ENCODE measurements at places on chromosomes 2 and 18.

DNA sequence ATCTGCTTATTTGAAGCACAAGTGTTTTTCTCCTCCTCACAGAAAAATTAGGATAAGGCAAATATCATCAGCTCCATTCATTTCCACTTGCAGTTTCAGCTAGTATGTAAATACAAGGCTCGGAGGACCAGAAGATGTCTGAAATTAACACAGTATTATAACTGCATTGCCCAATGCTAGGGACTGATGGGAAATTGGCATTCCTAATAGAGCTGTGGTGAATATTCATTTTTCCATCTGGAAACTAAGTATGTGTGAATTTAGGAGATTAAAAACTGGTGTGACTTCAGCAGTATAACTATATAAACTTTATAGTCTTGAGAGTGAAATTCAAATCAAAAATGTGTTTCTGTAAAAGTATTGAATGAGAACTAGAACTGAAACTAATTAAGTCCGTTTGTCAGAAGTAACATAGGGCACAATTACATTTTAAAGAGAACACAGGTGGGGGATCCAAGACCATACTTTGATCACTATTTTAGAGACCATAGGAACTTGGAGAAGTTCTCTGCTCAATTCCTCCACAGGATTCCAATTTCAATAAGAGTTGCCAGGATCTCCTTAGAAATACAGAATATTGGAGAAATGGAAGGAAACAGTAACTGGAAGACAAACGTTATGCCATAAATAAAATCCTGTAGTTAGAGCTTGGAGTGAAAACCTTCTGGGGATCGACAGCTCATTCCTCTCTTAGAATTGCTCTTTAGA is 12.1 kb upstream of the ITGA6 start:
- no peak for DNase-seq

- DNase-seq = no peak
Observed at GRCh38 chr2:54052825-54053718, 62.3 kb upstream of the ACYP2 start.

DNA sequence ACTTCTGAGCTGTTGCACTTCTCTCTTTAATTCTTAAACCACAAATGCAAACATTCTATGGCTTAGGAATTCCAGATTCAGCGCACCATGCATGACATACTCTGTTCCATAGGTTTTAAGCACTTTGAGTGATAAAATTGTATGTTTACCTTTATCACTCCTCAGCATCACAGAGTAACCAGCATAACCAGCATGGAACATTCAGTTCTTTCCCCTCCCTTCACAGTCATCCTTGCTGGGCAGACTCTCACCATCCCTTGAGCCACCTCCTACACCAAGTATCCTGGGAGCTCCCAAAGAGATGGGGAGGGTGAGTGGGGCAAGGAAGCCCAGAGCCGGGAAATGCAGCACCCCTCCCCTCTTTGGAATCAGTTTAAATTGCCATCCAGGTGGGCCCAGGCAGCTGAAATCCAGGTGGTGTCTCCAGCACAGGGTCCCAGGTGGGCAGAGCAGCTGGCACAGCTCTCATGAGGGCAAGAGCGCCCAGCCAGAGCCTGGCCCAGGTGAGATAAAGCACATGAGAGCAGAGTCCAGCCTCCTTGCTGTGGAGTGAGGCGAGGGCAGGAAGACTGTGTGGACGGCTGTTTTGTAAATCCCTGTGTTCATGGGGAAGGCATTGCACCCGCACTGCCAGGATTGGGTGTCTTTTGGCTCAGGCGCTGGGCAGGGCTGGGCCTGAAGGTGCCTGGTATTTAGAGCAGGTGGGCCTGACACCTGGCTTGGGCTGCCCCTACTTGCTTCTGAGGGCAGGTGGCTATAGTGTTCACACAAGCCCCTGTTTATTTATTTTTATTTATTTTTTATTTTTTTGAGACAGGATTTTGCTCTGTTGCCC is 36.8 kb downstream of the LAMA3 start:
- DNase-seq = no peak

DNA sequence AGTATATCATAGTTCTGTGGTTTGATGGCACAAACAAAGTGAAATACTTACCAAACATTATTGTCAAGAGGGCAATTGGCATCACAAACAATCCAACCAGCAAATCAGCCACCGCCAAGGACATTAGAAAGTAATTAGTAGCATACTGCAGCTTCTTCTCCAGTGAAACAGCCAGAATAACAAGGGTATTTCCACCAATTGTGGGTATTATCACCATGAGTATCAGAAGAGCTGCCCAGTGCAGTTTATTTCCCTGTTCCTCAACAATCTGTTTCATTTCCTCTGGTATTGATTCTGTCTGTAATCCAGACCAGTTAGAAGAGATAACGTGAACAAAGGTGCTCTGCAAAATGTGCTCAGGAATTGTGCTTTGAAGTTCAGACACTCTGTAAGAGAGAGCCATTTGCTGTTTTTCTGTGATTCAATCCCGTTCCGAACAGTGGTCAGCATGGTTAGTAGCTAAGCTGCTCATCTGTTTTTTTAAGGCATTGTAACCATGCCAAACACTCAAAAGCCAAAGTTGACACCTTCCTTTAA is 1.4 kb downstream of the HTR2B start:
- no peak for DNase-seq

GRCh38 chr2:176997792-176998169 is 214.8 kb upstream of the HNRNPA3 start:
- no peak for DNase-seq

- no peak for DNase-seq
Observed at GRCh38 chr2:72938455-72938854, 21.1 kb downstream of the EMX1 start.

GRCh38 chr2:190501231-190501630 is 33.3 kb downstream of the NEMP2 start:
- no peak for DNase-seq

- DNase-seq = no peak
Observed at GRCh38 chr2:122478117-122478516, 722.7 kb downstream of the TSN start.

- no peak for DNase-seq
Observed at GRCh38 chr2:232604535-232604934, 28.9 kb upstream of the EFHD1 start.

GRCh38 chr2:206798000-206798399 is 32.6 kb downstream of the FASTKD2 start:
- DNase-seq = no peak

- no peak for DNase-seq
Observed at GRCh38 chr2:43221763-43222474, 4.5 kb downstream of the ZFP36L2 start.

DNA sequence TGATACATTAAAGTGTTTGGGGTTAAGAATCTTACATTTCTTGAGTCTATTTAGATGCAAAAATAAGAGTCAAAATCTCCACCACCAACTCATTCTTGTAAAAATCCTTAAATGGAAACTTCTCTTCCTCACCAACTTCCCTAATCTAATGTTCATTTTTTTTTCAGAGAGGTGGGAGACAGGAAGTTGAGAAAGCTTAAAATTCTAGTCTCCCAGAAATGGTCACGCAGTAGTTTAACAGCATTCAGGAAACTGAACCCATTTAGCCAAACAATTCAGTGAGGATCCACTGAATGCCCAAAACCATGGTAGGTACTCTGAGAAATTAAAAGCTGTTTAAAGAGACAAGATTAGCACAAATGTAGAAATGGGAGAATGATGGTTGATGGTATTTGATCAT is 69.0 kb downstream of the TXNL1 start:
- no peak for DNase-seq

DNA sequence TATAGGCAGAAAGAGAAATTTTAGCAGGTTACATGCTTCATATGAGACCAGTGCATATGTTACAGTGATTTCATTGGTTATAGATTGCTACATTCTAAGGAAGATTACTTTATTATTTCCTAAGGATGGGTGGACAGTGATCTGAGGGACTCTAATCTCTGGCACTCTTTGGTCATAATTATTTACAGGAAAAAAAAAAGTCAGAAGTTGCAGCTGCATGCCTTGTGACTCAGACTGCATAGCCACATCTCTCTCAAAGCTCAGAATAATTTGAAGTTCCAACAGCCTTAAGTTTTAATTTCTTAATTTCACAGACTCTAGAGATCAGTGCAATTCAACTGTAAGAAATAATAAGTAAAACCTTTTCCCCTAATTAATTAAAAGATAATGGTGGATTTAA is 27.1 kb upstream of the BARD1 start:
- DNase-seq = no peak

- DNase-seq = no peak
Observed at GRCh38 chr2:197121255-197121654, 189.3 kb downstream of the ANKRD44 start.

DNA sequence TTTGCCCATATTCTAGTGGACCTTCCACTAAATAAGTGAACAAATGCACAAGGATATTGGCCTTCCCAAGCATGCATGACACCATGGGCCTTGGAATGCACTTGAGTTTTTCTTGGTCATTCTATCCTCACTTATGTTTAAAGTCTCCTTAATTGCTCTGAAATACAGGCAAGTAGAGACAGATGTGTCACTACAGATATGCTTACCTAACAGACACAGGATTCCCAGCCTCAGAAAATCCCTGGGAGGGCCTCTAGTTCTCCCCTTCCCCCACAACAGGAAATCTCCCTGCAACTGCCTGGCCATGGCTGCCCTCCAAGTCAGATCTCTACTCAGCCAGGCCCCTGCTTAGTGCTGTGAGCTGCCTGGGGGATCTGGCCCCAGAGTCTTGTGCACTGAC is 445.2 kb downstream of the IRS1 start:
- DNase-seq = no peak

- DNase-seq = no peak
Observed at GRCh38 chr2:71906357-71906973, 241.2 kb downstream of the CYP26B1 start.

- DNase-seq = no peak
Observed at GRCh38 chr2:233705911-233706506, 6.7 kb upstream of the UGT1A5 start.

- DNase-seq = no peak
Observed at GRCh38 chr2:210086292-210086691, 83.9 kb downstream of the RPE start.

- no peak for DNase-seq
Observed at GRCh38 chr2:23760736-23761135, 166.2 kb downstream of the ATAD2B start.

GRCh38 chr2:159229476-159230144 is 56.9 kb downstream of the WDSUB1 start:
- DNase-seq = no peak

All from GM19239 (cell line).